Astrocyte of the spinal cord (primary cell): ENCODE measurements at places on chromosomes 5 and 9.

GRCh38 chr5:169106911-169107706 lies 193.8 kb downstream of the SLIT3 start:
- DNase-seq = peak; percentile 14

GRCh38 chr5:171032435-171032973 lies 170.7 kb downstream of the RANBP17 start:
- DNase-seq = no peak

DNA sequence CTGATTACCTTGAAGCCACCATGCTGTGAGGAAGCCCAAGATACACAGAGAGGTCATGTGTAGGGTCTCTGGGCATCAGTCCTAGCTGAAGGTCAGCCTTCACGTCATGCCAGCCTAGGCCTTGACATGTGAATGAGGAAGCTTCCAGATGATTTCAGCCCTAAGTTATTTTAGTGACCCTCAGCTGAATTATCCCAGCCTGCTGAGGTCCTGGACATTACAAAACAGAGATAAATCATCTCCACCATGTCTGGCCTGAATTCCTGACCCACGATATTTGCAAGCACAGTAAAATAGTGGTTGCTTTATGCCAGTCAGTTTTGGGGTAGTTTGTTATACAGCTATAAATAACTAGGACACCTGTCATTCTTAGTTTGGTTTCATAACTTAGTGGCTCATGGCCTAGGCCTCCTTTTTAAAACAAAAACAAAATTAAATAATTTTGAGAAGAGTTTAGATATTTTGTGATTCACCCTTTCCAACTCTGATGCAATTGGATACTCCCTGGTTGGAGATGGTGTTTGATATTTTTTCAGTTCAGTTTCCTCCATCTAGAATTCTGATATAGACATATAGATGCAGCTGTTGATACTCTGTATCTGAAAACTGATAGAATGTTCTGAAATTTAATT lies 571.3 kb upstream of the CLINT1 start:
- DNase-seq = no peak

- DNase-seq = no peak
Measured at GRCh38 chr5:52504584-52505240, 283.0 kb upstream of the ITGA1 start.

DNA sequence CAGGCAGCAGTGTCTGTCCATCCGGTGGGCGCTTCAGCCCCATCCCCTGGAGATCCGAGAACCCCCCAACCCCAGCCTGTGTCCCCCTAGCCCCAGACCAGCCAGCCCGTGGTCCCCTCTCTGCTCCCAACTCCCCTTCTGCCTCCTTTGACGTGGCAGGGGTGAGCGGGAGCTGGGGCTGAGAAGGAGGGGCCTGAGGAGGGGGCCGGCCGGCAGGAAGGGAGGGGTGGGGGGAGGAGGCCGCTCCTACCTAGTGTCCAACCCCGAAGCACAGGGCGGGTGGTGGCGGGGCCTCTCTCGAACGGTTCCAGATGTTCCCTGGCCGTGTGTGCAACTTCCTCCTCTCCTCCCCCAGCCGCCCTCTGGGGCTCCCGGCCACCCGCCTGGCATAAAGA lies 31.0 kb downstream of the GOLGA2 start:
- DNase-seq = peak; percentile 78

DNA sequence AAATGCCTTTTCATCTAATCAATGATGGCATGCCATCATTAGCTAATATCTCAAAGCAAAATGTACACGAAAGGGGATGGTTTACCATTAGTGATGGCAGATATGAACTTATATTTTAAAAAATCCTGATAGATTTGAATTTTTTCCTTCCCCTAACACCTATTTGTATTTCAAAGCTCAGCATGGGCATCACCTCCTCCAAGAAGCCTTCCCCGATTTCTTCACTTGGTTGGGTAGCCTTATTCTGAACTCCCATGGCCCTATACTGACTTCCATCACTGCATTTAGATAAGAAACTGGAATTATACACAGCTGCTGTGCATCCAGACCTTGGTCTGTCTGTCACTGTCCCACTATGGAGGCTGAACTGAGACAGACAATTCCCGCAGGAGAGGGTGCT lies 49.6 kb upstream of the FBXW11 start:
- DNase-seq = no peak

DNA sequence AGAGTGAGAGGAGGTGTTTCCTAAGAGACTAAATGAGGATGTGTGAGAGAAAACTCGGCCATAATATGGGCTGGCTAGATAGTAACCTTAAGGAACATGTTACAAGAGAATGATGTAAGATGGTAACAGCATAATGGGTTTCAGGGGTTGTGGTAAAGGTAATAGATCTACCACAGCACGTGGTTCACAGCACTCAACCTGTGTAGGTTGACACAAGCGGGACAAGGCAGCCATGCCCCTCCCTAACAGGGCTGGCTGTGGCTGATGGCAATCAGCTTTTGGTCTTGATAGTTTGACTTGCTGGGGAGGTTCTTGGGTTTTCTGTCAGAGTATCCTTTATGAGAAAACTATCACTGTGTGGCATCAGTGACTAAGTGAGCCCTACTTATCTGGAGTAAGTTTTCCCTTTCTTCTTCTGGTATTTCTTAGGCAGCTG lies 138.6 kb downstream of the TRIO start:
- no peak for DNase-seq

DNA sequence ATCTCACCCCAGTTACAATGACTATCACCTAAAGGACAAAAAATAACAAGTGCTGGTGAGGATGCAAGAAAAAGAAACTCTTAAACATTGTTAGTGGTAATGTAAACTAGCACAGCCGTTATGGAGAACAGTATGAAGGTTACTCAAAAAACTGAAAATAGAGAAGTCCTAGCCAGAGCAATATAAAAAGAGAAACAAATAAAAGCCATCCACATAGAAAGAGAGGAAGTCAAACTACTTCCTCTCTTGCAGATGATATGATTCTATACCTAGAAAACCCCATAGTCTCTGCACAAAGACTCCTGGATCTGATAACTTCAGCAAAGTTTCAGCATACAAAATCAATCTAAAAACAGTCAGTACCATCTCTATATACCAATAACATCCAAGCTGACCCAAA lies 221.5 kb upstream of the FAM174A start:
- DNase-seq = no peak

DNA sequence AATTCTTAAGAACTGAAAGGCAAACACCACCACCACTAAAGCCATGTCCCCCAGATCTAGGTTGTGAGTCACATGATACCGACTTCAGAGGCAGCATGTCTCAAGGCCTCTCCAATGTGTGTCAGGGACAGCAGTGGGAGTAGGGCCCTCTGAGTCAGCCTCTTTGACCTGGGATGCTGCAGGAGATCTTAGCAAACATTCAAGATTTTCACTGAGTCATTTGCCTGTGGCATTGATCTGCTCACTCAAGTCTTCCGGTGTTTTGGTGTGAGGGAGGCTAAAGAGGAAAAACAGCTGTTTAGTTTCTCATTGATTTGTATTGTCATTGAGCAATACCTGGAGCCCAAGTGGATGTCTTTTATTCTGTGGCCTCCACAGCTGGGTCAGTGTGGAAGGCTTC lies 36.1 kb downstream of the TMC1 start:
- peak; percentile 79 for DNase-seq

- DNase-seq = no peak
Measured at GRCh38 chr9:104911032-104911607, 16.8 kb downstream of the ABCA1 start.

DNA sequence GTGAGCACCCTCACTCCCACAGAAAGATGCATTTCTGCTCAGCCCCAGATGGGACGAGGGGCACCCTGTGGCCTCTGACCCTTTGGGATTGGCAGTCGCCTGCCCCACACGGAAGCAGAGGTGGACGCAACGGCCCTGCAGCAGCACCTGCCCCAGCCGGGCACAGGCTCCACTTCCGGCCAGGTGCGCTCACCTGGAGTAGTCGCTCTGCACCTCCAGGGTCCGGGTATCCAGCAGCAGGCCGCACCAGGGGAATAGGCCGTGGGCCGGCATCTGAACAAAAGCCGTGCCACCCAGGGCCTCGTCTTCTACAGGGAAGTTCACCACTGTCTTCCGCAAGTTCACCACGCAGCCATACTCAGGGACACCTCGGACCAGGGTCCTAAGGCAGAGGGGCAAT lies 30.7 kb downstream of the TERT start:
- DNase-seq = no peak

- DNase-seq = no peak
Measured at GRCh38 chr5:44869928-44870327, 61.2 kb downstream of the MRPS30 start.

GRCh38 chr9:23563517-23563916 lies 262.5 kb downstream of the ELAVL2 start:
- peak; percentile 82 for DNase-seq

DNA sequence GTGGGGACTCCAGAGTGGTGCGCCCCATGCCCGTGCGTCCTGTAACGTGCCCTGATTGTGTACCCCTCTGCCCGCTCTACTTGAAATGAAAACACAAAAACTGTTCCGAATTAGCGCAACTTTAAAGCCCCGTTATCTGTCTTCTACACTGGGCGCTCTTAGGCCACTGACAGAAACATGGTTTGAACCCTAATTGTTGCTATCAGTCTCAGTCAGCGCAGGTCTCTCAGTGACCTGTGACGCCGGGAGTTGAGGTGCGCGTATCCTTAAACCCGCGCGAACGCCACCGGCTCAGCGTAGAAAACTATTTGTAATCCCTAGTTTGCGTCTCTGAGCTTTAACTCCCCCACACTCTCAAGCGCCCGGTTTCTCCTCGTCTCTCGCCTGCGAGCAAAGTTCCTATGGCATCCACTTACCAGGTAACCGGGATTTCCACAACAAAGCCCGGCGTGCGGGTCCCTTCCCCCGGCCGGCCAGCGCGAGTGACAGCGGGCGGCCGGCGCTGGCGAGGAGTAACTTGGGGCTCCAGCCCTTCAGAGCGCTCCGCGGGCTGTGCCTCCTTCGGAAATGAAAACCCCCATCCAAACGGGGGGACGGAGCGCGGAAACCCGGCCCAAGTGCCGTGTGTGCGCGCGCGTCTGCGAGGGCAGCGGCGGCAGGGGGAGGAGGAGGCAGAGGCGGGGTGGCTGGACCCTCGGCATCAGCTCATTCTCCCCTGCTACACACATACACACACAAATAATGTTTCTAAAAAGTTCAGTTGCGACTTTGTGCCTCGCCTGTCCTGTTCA lies 668 bp downstream of the GLIS3 start:
- DNase-seq = peak; percentile 63

DNA sequence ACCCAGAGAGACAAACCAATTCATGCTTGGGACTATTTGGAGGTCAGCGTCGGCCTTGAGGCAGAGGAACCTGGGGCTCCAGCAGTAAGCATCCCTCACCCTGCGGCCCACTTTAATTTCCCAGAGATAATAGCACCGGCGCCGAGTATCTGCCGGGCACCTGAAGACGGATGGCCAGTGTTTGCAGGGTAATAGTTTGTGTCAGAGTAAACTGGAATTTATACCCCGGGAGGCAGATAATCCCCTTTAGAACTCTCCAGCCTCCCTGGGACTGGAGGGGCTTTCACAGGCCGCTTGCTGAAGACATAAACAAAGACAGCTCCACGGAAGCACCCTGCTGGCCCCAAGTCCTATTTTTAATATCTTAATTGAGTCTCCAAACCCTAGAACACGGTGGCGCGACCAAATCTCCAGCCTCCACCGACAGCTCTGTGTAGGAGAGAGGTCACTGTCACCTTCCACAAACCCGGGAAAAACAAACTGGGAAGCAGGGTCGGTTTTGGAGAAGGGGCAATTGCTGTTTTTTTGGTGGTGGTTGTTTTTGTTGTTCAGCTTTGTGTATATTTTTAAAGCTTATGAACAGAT lies 17.4 kb upstream of the FCN1 start:
- DNase-seq = no peak

DNA sequence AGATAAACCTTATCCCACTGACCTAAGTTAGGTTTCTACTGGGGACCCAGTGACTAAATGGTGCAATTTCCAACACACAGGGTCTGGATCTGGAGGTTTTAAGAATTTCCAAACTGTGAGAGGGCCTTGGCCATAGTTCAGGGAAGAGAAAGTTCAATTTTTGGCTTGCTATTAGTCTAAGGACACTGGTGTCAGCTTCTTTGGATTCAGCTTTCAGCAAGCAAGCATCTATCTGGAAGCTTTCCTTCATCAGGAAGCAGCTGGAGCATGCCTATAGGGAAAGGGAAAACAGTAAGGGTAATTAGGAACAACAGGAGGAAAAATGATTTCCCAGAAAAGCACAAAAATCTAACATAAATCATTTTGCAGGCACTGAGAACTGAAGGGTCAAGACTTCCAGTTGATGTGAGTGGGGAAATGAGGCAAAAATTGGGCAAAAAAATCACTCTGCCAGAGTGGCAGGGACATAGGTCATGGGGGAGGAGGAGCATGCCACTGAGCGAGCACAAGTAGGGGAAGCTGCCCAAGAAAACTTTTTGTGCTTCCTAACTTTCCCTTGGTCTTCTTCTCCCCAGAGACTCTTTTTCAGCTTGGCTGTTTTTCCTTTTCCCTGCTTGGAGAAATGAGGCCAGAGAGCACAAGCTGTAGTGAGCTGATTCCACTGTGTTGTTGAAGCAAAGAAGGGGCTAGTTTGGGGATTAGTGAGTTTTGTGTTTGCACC lies 299.6 kb downstream of the FGF10 start:
- no peak for DNase-seq

- no peak for DNase-seq
Measured at GRCh38 chr9:111484572-111484894, 350 bp upstream of the ECPAS start.

DNA sequence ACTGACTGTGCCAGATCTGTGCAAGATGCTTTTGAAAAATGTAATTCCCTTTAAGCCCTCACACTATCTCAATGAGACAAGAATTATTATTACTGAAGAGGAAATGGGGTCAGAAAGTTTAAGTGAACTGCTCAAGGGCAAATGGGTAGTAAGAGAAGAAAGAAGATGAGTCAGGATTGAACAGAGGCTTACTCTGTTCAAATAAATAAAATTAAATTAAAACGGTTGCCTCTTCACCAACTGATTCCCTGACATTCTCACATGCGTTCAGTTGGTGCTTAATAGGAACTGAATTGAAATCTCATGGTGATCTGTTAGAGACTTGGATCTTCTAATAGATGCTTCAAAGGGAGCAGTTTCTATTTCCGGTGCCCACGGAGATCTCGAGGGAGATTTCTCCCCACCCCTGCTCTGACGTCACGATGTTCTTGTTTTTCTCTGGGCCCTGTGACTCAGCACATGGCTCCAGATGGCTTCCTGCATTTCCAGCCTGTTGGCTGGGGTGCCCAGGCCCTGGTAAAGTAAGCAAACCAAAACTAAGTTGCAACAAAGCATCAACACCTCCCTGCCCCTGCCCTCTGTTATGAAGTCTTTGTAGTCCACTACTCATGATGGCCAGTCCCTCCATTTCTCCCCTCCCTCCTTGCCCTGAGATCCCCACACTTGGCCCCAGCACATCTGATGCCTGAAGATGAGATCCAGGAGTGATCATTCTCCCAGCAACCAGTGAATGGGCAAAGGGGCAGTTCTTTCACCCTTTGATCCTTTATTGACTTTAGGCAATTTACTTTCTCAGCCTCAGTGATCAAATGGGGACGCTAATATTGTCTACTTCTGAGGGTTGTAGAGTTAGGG lies 106.1 kb upstream of the CPEB4 start:
- DNase-seq = peak; percentile 91

- DNase-seq = no peak
Measured at GRCh38 chr5:642481-642880, 30.3 kb downstream of the CEP72 start.
